ENCODE measurements at places on chromosomes 5 and 9. TPM values are rescaled to one million over a fixed set of nuclear protein-coding genes. Genes with fewer than 3 reads are reported as not detected.

DNA sequence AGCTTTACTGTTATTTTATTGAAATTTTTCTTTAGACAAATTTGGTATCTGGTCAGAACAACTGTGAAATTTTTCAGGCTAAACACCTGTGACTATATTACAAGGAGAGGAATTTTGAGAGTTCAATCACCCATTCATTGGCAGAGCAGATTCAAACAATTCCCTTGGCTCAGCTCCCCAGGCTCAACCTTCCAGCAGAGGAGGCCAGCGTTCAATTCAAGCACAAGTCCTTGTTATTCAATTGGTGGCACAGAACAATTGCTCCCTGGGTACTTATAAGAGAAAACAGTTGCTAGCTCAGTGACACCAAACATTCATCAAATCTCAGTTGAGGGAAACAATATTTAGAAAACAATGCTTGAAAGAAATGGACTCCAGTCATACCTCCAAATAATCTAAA, 83.3 kb downstream of the SUSD1 start:
- no peak for DNase-seq

The SET gene
- 397 TPM for total RNA-seq

GRCh38 chr5:67015541-67016191, 180.9 kb downstream of the CD180 start:
- DNase-seq: no peak

DNA sequence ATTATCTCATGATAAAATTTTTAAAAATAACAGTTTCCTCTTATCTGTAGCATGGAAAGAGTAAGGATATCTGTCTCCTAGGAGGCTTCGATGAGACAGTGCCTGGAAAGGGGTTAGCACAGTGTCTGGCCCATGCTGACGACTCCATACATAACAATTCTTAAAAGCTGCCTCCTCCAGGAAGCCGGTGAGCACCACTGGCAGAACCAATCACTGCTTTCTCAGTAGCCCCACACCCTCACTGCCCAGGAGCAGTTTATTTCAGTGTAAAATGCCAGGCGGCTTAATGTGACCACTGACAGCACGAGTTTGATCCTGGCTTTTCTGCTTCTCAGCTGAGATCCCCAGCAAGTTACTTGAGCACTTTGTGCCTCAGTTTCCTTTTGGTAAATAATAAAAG, 1.2 kb upstream of the NIPAL4 start:
- no peak for DNase-seq

DNA sequence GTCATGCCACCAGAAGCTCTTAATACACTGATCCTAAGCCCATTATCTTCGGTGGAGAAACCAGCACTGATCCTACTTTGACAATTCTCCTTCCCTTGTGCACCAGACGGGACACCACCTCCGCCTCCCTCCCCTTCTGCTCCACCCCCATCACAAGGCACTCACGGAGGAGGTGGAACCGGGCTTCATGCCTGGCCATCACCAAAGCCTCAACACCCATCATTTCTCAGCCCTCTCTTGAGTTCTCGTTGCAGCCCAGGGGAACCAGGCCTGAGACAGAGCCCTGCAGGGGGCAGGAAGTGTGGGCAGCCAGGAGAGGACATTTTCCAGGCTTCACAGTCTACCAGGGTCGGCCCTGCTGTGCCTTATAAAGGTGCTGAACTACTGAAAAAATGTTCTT, 160.5 kb downstream of the GOLPH3 start:
- DNase-seq: no peak

The GABRA6 gene
- total RNA-seq: not detected

- DNase-seq: peak; percentile 95
These were observed 1.3 kb downstream of the MAN2A1 start for GRCh38 chr5:109690975-109691574.

DNA sequence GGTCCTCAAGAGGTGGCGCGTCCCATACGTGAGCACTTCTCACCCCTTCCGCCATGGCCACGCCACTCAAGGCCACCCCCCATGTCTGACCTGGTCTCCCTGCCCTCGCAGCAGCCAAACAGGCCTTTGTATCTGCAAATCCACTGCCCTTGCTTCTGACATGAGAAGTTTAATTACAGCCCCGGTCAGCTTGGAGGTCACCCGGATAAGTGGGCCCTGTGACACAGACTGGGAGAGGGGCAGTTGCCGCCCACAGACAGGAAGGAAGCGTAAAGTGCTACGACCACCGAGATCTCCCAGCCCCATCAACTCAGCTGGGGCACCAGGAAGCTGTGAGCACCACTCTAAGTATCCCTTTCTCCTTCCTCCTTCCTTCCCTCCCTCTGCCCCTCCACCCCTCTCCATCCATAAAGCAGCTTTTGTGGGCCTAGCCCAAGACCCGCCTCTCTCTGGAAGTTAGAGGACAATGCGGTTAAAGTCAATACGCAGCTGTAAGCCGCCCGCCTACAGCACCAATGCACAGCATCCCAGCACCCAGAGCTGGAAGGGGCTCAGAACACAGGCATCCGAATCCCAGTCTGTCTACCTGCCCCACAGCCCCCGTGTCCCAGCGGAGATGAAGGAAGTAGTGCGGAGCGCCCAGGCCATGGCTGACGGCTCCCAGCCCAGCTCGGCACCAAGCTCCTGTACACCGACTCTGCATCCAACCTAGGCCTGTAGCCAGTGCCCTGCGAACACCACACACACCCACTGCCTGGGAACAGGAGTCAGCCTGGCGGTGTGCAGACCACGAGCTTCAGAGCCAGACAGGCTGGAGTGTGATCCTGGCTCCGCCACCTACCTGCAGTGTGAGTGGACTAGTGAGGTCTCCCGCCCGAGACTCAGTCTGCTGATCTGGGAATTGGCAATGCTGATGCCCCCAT, 44.8 kb upstream of the RNF130 start:
- DNase-seq: peak; percentile 51

DNA sequence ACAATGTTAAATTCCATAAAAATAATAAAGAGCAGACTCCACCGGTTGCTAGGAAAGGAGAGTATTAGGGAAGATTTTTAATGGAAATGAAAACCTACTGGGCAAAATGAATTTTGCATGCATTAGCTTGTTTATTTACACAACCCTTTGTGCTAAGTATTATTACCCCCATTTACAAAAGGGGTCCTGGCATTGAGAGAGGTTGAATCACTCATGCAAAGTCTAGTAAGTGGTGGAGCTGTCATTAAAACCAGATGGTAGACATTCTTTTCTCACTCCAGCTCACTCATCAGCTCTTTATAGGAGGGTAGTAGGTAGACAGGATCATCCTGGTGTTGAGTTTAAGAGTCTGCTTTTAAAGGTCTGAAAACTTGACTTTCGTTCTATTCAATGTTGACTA, 395.1 kb downstream of the PLK2 start:
- no peak for DNase-seq

The FAXDC2 gene
- 19.2 TPM for total RNA-seq

- DNase-seq: no peak
These were observed 171.0 kb downstream of the TRIO start for GRCh38 chr5:14313986-14314690.

The ADCY2 gene
- total RNA-seq: under 0.01 TPM

- no peak for DNase-seq
These were observed 628.7 kb downstream of the CCDC171 start for GRCh38 chr9:16181539-16181938.

GRCh38 chr5:149855366-149855765, 89.2 kb downstream of the PDE6A start:
- no peak for DNase-seq

DNA sequence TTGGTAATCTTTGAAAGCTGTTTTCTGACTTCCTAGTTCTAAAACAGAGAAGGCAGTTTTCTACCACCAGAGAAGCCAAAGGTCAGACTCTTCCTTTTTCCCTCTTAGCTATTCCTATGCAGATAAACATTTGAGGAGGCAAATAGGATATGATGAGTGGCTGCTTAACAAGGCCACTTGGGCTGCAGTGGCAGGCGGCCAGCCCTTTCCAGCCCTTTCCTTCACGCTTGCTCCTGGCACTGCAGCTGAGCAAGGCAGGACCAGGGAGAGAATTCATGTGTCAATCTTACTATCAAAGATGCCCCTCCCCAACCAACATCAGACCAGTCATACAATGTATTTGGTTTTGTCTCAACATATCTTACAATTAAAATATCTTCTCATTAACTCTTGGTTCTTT, 36.8 kb upstream of the RNF38 start:
- DNase-seq: no peak

DNA sequence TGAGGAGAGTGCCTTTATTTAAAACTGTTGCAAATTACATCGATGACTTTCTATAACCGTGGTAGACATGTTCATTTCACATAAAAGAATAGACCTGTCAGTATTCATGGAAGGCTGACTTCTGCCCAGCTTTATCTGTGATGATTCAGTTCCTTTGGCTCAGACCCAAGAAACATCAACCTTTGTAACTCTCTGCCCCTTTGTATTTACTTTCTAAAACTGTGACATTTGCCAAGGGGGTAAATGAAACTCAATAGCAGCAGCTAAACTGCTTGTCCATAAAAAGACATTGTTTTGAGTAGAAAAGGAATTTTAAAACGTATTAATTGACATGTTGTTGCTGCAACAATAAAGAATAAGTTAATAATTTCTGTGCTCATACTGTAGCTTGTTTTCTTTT, 137.8 kb upstream of the ANKH start:
- DNase-seq: no peak

The SPOCK1 gene
- total RNA-seq: 221 TPM

The ARHGEF28 gene
- total RNA-seq: 56.9 TPM

- no peak for DNase-seq
These were observed 172.4 kb downstream of the SEMA6A start for GRCh38 chr5:116402235-116402634.

GRCh38 chr5:23332650-23333251, 174.7 kb upstream of the PRDM9 start:
- DNase-seq: no peak

The SPARC gene
- 4,600 TPM for total RNA-seq

GRCh38 chr5:78467140-78467539, 106.7 kb downstream of the SCAMP1 start:
- no peak for DNase-seq

DNA sequence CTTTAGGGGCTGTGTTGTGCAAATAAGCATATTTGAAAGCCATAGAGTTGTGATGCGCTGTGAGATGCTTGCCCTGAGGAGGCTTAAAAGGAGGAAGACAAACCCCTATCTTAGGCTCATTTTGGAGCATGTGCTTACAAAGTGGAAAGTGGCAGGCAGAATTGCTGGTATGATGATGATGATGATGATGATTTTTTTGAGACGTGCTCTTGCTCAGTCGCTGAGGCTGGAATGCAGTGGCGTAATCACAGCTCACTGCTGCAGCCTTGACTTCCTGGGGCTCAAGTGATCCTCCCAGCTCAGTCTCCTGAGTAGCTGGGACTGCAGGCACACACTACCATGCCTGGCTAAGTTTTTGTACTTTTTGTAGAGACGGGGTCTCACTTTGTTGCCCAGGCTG, 1.7 kb downstream of the CNOT8 start:
- DNase-seq: peak; percentile 17

- peak; percentile 78 for DNase-seq
These were observed 96.5 kb upstream of the CAST start for GRCh38 chr5:96565582-96566265.

The ZCCHC9 gene
- 23.3 TPM for total RNA-seq

The TSLP gene
- 0.88 TPM for total RNA-seq

GRCh38 chr5:41083306-41083705, 12.2 kb upstream of the MROH2B start:
- no peak for DNase-seq

GRCh38 chr5:136926073-136926472, 560.7 kb upstream of the TRPC7 start:
- no peak for DNase-seq

DNA sequence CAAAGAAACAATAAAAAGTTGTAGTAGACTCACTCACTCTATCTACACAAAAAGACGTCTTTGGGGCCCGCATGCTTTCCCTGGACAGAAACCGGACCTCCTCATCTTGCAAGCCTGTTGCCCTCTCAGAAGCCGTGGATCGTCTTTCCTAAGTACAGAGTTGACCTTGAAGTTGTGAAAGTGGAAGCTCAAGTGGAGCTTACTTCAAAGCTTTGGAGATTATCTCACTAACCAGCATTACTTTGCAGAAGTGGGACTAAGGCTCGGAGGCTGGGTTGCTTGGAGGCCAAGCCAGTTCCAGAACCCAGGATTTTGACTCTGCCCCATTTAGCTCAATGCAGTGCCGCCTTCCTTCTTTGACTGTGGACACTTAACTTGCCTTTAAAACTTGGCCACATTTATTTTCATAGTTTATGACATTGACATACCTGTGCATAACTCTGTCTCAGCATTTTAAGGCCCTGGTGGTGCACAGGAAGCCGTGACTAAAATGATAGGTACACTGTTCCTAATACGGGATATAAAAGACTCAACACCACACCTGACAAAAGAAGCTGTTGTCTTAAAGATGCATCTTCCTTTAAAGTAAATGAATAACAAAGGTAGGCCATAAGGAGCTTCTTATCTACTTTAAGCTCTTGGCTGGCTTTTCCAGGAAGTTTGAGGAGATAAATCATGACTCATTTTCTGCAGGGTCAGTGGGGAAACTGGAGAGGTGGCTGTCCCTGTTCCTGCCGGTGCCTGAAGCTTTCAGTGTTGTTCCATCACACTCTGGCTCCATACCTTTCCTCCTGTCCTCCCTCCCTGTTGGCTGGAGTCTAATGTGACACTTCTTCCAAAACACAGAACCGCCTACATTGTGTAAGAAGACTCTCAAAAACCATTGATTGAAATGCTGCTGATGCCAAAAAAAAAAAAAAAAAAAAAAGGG, 10.7 kb downstream of the SLC25A25 start:
- peak; percentile 83 for DNase-seq

DNA sequence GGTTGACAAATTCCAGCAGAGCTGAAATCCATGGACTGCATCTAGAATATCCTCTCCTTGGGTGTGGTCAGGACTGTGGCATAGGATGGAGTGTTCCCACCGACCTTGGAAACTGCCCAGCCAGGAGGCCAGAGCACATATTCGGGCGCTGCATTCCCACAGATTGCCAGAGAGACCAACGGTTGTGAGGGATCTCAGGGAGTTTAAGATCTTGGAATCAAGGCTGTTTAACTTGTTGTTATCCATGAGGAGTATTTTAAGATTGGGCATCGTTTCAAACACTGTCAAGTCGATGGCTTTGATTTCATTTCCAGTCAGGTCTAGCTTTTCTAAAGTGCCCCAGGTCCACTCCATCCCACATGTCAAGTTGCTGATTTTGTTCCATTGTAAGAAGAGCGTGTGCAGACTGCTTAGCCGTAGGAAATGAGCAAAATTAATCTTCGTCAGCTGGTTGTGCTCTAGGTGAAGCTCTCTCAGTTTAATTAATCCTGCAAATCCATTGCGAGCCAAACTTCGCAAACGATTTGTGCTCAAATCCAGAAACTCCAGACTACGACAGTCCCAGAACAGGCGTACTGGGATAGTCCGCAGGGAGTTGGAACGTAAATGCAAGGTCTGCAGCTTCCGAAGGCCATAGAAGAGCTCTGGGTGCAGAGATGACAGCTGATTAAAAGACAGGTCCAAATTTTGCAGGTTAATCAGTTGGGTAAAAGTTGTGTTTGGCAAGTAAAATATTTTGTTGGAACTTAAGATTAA, 1.5 kb downstream of the LRRTM2 start:
- no peak for DNase-seq

GRCh38 chr5:101535626-101536025, 632.5 kb upstream of the ST8SIA4 start:
- no peak for DNase-seq

DNA sequence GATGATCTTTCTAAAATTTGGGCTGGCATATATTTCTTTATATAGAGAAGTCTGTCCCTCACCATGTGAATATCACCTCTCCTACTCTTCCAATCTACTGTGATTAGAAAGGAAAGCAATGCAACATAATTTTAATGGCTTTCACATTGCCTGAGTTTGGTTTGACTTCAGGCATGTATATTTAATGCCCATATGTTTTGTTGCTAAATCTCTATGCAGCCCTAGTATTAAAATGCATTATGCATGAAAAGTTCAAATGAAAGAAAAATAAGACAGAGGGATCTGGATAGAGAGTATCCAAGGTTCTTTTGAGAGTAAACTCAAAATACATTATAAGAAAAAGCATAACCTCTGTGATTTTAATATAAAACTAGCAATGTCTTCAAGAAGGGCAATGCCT, 518.3 kb downstream of the PRR16 start:
- peak; percentile 11 for DNase-seq

All from osteoblast (primary cell).